ELR (cell line): ENCODE measurements at places on chromosomes 6 and 20.

DNA sequence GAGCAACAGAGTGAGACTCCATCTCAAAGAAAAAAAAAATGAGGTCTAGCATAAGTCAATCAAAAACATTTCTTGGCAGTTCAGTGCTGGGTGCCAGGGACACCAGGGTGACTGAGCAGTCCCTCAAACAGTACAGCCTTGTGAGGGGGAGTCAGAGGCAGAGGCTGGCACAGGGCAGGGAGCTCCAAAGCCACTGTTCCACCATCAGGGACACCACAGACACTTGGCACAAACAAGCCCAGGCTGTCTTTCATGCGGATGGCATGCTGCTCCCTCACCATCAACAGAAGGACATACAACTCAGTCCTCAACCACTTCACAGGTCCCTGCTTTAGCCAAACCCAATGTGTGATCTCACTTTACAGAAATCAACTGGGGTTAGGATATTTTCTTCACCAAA lies 36.0 kb upstream of the GRM4 start:
- no peak for DNase-seq

DNA sequence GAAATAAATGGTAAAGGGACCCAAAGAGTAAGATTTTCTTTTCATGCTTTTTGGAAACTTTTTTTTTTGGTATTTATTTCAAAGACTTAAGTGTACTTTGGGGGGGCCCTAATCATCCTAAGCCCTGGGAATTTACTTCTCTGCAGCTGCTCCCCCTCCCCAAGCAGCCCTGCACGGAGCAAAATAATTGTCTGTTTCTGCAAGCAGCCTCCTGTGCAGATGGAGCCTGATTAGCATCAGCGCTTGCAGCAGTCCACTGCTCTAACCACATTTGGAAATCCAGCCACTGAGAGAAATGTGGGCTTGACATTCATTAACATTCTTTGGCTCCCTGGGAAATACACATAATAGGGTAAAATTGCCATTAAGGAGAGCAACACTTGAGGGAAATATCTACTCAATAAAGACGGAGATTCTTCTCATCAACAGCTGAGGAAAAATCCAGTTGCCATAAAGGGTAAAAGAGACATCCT lies 309.2 kb upstream of the MAP3K7 start:
- DNase-seq = no peak

- peak; percentile 2 for DNase-seq
Observed at GRCh38 chr6:100948381-100949133, 67.4 kb upstream of the ASCC3 start.

GRCh38 chr20:62831361-62831788 lies 14.5 kb downstream of the COL9A3 start:
- DNase-seq = no peak

DNA sequence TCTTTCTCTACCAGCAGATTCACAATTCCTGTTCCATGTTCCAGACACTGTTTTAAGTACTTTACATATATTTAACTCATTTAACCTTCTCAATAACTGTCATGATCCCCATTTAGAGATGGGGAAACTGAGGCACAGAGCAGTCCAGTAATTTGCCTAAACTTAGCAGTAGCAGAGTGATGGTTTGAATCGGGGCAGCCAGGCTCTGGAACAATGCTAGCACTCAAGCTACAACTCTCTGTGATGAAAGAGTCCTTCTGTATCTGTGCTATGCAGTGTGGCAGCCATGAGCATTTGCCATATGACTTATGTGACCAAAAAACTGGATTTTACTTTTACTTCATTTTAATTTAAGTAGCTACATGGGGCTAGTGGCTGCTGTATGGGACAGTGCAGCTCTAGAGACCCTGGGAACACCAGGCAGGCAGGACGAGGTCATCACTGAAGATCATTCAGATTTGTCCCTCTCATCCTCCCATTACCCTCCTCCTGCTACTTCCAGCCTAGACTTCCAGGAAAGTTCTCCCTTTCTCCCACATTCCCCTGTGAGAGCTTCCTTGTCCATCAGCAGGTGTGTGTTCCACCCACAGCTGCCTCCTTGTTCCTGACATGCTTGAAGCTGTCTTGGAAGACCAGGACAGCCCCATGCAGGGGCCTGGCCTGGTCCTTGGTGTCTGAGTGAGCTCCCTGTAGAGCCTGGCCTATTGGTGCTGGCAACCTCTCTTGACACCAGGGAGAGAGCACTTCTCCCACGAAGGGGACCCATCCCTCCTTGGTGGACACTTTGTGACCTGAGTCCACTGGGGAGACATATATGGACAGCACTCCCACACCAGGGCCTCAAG lies 157.0 kb downstream of the MRPL14 start:
- DNase-seq = no peak

GRCh38 chr6:4975506-4975905 lies 28.3 kb downstream of the RPP40 start:
- DNase-seq = no peak

- no peak for DNase-seq
Observed at GRCh38 chr20:42161228-42161829, 543.2 kb upstream of the CHD6 start.

GRCh38 chr20:30484749-30485070 lies 772.8 kb upstream of the DEFB115 start:
- no peak for DNase-seq

- no peak for DNase-seq
Observed at GRCh38 chr6:33578588-33579011, 1.5 kb downstream of the BAK1 start.
